Heart right ventricle (tissue), 16 donors: ENCODE measurements at places on chromosomes 3 and 15. TPM values are rescaled to one million over a fixed set of nuclear protein-coding genes. Genes with fewer than 3 reads are reported as not detected.
A peak's percentile ranks its signal among the peaks of the same experiment; 100 is the strongest.

Gene SPATA12
- not detected for polyA plus RNA-seq

Gene MAGI1
- 5.7 TPM for polyA plus RNA-seq

Gene CLDN1
- polyA plus RNA-seq = 0.10 TPM

Gene CPNE4
- 17.7 TPM for polyA plus RNA-seq

Gene PTH1R
- 89.8 TPM for polyA plus RNA-seq

Gene CCDC80
- polyA plus RNA-seq = 28.7 TPM

Gene C3orf22
- not detected for polyA plus RNA-seq

Gene ABHD6
- polyA plus RNA-seq = 7.0 TPM

Gene PIERCE2
- 6.3 TPM for polyA plus RNA-seq

Gene A4GNT
- polyA plus RNA-seq = not detected

Gene FOXB1
- not detected for polyA plus RNA-seq

Gene WDR93
- 0.09 TPM for polyA plus RNA-seq

- H3K4me1 ChIP-seq = no peaks in the 10 kb centered on the region
- H3K36me3 ChIP-seq = no peaks in the 10 kb centered on the region
- H3K27ac ChIP-seq = no peak overlapping the region
These were observed 718.7 kb upstream of the SGO1 start for GRCh38 chr3:20904671-20905070.

DNA sequence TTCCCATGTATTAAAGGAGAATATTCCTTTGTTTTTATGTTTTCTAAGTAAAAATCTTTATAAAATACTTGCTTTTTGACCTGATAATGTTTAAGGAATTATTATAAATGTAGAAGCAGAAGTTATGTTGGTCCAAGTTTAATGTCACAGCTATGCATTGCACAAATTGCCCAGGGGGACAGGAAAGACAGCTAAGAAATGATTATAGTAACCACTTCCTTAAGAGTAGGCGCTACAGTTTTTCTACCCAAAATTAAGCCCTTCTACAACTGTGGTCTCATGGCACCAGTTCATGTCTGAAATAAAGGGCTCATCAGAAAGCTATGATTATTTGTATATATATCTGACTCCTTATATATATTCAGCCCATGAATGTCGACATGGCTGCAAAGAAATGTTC lies 176.4 kb downstream of the GBE1 start:
- H3K27ac ChIP-seq = no peak overlapping the region
- H3K36me3 ChIP-seq = no peaks in the 10 kb centered on the region
- H3K27me3 ChIP-seq = no peaks in the 10 kb centered on the region
- H3K4me1 ChIP-seq = peaks cover 10% of the 10 kb centered on the region
- DNase-seq = no peak
- H3K4me3 ChIP-seq = no peak overlapping the region

DNA sequence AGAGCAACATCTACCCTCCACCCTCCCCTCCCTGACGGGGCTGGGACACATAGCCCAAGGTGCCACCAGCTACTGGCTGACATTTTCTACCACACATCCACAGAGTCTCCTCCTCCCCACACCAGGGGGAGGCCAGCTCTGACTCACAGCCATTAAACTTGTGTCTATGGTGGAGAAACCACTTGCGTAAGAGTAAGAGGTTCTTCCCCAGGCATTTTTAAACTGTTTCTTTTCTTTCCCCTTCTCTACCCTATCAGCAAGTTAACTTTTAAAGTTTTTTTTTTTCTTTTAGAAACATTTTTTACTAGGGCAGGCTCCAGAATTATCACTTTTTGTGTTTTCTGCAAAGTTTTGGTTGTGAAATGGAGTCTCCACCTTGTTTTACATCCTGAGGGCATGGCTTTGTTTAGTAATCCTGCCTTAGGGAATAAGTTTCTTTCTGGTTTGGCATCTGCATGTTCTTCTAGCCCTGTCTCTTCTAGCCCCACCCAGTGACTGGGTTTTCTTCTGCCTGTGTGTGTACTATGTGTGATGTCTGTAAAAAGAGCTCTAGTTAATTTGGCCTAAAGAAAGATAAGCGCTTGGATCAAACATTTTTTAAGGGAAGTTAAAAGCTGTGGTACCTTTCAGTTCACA lies 148.8 kb upstream of the GADL1 start:
- H3K27ac ChIP-seq = no peak overlapping the region
- DNase-seq = no peak
- H3K4me3 ChIP-seq = no peak overlapping the region
- no peaks in the 10 kb centered on the region for H3K27me3 ChIP-seq
- H3K36me3 ChIP-seq = no peaks in the 10 kb centered on the region

DNA sequence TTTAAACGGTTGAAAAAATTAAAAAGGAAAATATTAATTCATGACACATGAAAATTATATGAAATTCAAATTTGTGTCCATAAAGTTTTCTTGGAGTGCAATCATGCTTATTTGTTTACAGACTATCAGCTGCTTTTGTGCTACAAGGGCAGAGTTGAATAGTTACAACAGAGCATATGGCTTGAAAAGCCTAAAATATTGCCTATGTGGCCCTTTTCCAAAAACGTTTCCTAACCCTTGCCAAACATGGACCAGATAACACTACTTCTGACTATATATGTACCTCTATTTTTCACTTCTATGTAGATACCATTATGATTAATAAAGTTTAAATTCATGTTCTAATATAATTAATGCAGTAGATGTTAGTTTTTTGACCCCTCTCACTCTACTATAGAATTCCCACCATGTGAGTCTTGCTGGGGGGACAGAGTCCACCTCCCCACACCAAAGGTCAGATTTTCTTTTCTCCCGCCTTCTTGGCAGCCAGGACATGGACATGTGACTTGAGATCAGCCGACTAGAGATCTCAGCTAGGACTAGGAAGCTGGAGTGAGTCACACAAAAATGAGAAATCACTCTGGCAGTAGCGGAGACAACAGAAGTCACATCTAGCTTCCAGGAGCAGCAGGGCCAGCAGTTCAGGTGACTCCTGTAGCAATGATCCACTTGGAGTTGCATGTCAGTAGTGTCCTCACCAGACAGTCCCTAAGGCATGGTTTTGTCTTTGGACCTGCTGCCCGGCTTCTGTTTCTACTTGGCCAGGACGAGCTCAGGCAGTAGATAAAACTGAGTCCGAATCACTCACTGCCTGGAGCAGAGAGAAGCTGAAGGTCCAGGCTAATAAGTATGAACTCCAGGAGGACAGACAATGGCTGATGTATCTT lies 22.4 kb downstream of the CIAO2A start:
- H3K36me3 ChIP-seq = peaks cover 44% of the 10 kb centered on the region
- no peak overlapping the region for H3K4me3 ChIP-seq
- H3K4me1 ChIP-seq = peaks cover 28% of the 10 kb centered on the region
- no peaks in the 10 kb centered on the region for H3K27me3 ChIP-seq

GRCh38 chr3:153572654-153573053 lies 410.6 kb downstream of the RAP2B start:
- H3K4me3 ChIP-seq = no peak overlapping the region
- no peaks in the 10 kb centered on the region for H3K36me3 ChIP-seq
- no peaks in the 10 kb centered on the region for H3K27me3 ChIP-seq
- no peak overlapping the region for H3K27ac ChIP-seq

GRCh38 chr3:109702252-109702651 lies 364.9 kb upstream of the DPPA4 start:
- no peak overlapping the region for H3K4me3 ChIP-seq
- no peak for DNase-seq
- no peak overlapping the region for H3K27ac ChIP-seq
- H3K27me3 ChIP-seq = no peaks in the 10 kb centered on the region
- no peaks in the 10 kb centered on the region for H3K4me1 ChIP-seq

DNA sequence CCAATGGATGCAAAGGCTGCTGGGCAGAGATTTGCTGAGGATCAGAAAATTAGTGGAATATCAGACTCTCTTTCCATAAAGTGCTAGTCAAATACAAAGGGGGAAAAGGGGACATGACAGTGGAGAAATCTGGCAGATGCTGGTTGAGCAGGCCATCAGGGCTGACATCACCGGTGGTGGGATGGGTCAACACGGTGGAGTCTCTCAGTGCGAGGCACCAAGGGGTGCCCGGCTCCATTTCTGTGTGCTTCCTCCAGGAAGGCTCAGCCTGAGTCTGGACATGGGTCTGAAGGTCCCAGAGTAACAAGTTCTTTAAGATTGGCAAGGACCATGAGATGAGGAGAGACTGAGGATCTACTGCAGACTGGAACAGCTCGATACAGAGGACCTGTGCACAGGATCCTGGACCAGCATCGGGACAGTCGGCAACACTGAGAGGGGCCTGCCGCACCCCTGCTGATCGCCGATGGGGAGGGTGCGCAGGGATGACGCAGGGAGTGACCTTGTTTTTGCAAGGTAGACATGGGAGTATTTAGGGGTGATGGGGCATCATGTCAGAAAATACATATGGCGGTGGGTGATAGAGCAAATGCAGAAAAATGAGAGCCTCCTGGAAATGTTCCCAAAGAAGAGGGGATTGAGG lies 92.7 kb downstream of the SEC22A start:
- no peak overlapping the region for H3K27ac ChIP-seq
- H3K4me3 ChIP-seq = no peak overlapping the region
- no peaks in the 10 kb centered on the region for H3K27me3 ChIP-seq

DNA sequence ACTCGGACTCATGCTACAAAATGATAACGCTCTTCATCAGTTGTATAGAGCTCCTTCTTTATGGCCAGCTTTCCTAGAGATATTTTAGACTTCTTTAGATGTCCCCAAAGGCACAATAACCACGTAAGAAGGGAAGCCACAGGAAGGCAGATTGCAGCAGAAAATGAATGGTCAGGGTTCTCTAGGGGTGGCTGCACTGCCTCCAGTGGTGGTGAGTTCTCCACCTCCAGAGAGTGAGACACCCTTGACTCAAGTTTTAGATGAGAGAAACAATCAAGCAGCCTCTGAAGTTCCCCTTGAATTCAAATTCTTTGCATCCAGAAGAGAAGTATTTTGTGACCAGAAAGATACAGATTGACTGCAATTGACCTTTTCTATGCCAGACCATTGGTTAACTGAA lies 191.5 kb downstream of the TP63 start:
- no peak overlapping the region for H3K4me3 ChIP-seq
- no peak overlapping the region for H3K27ac ChIP-seq
- no peak for DNase-seq
- no peaks in the 10 kb centered on the region for H3K36me3 ChIP-seq
- no peaks in the 10 kb centered on the region for H3K4me1 ChIP-seq
- no peaks in the 10 kb centered on the region for H3K27me3 ChIP-seq

- no peaks in the 10 kb centered on the region for H3K27me3 ChIP-seq
- H3K27ac ChIP-seq = no peak overlapping the region
- H3K4me1 ChIP-seq = peaks cover 37% of the 10 kb centered on the region
- DNase-seq = no peak
These were observed 87.0 kb downstream of the EEFSEC start for GRCh38 chr3:128240232-128240631.

- no peak overlapping the region for H3K4me3 ChIP-seq
- H3K27me3 ChIP-seq = peaks cover 35% of the 10 kb centered on the region
- DNase-seq = no peak
- no peak overlapping the region for H3K27ac ChIP-seq
These were observed 1.9 kb downstream of the GNAT1 start for GRCh38 chr3:50193286-50193685.

DNA sequence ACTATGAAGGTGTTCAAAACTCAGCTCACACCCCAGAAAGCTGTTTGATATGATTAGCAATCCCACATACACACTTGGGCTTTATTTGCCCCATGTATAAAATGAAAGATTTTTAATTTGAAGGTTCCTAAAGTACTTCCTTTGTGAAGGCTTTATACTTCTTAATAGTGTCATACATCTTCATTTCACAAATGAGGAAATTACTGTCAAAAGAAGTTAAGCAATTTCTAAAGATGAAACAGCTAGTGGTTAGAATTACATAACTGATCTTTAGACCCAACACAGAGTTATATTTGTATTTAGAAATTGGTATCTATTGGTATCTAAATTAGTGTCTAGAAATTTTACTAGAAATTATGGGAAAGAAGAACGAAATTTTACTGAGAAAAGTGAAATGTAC lies 7.1 kb downstream of the CD200R1 start:
- H3K36me3 ChIP-seq = no peaks in the 10 kb centered on the region
- H3K4me1 ChIP-seq = no peaks in the 10 kb centered on the region
- H3K27ac ChIP-seq = peak overlapping the region; percentile 32
- H3K27me3 ChIP-seq = peaks cover 10% of the 10 kb centered on the region
- no peak for DNase-seq
